Stimulated activated CD4-positive, alpha-beta T cell treated with anti-CD3 and anti-CD28 coated beads, Interleukin-15, amount 100 ng/mL, for 24 hours (primary cell): ENCODE measurements at places on chromosomes 4 and X.

- DNase-seq = no peak
Measured at GRCh38 chrX:56233100-56233499, 944 bp downstream of the KLF8 start.

DNA sequence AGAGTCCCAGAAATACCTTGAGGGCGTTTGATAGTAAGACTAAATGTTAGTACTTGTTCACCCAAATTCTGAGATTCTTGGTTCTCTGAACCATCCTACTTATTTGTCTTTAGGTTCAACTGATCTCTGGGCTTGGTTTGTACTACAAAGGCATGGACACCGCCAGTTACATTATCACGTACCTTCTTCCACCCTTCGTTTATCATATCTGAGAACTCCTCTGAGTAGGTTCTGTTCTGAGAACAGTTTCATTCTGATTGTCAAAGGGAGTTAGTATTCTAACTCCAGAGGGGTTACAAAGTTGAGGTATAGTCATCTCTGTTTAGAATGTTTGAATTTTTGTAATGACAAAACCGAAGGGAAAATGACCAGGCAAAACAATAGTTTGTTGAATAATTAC lies 19.3 kb downstream of the ZFX start:
- DNase-seq = no peak

- no peak for DNase-seq
Measured at GRCh38 chr4:112852601-112853000, 196.9 kb upstream of the ANK2 start.

DNA sequence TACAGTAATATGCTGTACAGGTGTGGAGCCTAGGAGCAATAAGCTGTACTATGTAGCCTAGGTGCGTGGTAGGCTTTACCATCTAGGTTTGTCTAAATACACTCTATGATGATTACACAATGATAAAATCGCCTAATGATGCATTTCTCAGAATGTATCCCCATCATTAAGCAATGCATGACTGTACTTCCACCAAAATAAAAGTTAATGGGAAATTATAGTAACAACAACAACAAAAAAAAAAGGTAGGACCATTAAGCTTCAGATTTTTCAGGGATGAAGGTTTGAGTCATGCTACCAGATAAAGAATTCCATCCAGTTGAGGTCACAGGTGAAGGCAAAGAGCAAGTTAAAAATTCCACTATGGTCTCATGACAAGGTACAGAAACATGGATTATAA lies 68.2 kb downstream of the MAGEA10 start:
- DNase-seq = no peak

DNA sequence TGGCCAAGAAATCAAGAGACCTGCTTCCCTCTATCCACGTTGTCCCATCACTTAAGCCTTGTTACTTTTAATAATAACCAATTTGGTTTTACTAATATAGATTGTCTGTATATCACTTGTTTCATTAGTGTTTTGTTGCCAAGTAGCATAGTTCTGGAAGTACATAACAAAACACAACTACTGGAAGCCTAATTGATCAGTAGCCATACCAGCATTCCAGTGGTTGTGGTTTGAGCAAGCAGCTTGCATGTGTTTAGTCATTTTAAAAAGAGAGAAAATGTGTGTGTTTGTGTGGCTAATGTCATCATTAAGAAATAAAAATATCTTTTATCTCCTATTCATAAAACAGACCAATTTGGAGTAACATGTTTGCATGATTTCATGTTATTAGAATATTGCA lies 70.8 kb downstream of the PTPN13 start:
- no peak for DNase-seq

DNA sequence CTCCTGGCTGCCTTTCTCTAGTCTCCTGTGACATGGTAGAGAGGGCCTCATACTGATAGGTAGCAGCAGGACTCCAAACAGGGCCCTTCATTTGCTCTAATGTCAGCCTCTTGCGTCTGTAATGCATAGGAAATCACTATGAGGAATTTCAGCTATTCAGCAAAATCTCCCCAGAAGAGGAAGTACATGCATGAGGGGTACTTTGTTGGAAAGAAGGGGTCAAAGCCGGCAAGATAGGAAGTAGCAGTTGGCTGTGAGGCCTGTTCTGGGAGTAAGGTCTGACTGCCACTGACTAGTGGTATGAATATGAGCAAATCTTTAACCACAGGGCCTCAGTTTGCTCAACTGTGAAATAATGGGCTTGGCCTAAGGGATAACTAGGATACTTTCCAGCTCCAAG lies 283.2 kb downstream of the ARHGAP10 start:
- no peak for DNase-seq

- no peak for DNase-seq
Measured at GRCh38 chrX:38636949-38637819, 75.8 kb downstream of the TSPAN7 start.

- DNase-seq = no peak
Measured at GRCh38 chr4:110400086-110400485, 75.9 kb upstream of the ENPEP start.

DNA sequence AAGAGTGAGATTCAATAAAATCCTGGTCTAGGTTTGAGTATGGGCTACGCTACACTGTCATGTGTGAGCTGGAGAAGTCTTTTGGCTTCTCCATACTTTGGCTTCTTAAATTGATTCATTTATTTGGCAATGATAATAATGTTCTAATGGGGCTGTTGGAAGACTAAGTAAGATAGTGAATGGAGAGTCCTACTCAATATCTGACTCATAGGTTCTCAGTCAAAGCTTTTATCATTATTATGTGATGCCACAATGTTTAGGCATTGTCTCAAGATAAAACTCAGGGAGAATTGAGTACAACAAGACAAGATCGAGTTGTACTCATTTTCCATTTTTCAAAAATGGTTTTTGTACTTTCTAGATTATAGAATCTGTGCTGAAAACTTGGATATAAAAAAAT lies 92.5 kb upstream of the VEGFC start:
- no peak for DNase-seq

- DNase-seq = no peak
Measured at GRCh38 chr4:104942990-104943743, 203.5 kb upstream of the TET2 start.

- DNase-seq = no peak
Measured at GRCh38 chrX:31323658-31324057, 251.8 kb upstream of the FTHL17 start.

- DNase-seq = no peak
Measured at GRCh38 chr4:8032381-8032780, 92.7 kb upstream of the AFAP1 start.

GRCh38 chr4:153579872-153580271 lies 104.2 kb upstream of the TLR2 start:
- no peak for DNase-seq

GRCh38 chr4:100348473-100348872 lies 158.2 kb upstream of the DDIT4L start:
- no peak for DNase-seq

DNA sequence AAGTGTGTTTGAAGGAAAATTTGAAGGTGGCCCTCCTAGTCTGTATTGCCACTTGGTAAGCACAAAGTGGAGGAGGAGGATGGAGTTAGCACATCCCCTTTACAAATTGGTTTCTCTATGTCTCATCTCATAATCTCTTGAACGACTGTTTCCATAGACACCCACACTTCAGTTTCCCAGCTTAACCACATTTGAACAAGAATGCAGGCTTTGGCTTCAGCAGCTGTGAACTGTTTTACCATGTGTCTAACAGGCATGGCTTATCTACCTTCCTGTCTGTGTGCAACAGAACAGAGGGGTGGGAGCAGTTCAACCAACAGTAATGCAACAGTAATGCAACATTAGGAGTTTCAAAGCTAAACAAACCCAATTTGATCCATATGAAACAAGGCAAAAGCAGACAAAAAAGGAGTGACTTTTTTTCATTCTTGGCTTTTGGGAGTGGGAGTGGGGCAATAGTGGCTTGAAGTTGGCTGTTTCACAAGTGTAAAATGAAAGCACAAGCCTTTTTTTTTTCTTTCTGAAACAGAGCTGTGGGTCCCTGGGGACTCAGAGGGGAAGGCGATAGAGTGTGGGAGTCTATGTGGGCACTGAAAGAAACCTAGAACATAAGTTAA lies 108.0 kb downstream of the ITM2A start:
- peak; percentile 52 for DNase-seq

- peak; percentile 9 for DNase-seq
Measured at GRCh38 chr4:82217986-82218715, 155.6 kb downstream of the HNRNPD start.

GRCh38 chrX:19840899-19841648 lies 46.3 kb downstream of the SH3KBP1 start:
- DNase-seq = peak; percentile 52

- no peak for DNase-seq
Measured at GRCh38 chrX:78650906-78651437, 8.2 kb downstream of the RTL3 start.

DNA sequence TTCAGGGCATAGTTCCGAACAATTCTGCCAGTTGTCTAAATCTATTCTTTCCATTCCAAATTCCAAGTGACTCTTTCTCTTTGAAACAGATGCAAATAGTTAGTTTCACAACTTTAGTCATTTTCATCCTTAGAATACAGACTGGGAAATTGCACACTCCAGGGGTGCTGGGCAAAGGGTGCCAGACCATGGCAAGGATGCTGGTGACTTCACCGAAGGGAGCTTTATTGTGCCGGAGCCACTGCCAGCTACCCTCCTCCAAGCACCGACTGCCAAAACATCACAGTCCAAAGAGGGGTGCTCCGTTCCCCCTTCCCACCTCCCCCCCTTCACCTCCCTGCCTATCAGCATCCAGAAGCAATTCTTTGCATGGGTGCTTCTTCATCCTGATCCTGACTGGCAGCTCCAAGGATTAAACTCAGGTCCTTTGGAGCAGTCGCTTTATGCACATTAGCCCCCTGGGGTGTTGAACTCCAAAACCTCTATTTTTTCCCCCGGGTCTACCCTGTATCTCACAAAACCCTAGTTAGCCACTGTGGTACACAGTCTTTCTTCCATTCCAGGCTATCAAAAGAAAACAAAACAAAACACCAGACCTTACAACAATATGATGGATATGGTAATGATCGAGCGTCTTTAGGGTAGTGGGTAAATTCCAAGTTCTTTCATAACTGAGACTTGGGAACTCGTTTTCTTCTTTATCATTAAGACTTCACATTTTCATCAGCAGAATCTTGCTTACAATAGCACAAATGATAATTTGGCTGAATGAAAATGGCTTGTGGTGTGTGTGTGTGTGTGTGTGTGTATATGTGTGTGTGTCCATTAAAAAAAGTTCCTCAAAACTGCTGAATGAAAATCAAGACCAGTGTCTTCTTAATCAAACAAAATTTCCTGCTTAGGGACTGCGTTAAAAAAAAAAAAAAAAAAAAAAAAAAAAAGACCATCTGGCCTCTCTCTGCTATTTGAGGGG lies 28.7 kb downstream of the MID1 start:
- DNase-seq = no peak

GRCh38 chr4:158229768-158230167 lies 19.5 kb downstream of the TMEM144 start:
- DNase-seq = no peak

- no peak for DNase-seq
Measured at GRCh38 chr4:128916832-128917231, 107.3 kb downstream of the JADE1 start.

DNA sequence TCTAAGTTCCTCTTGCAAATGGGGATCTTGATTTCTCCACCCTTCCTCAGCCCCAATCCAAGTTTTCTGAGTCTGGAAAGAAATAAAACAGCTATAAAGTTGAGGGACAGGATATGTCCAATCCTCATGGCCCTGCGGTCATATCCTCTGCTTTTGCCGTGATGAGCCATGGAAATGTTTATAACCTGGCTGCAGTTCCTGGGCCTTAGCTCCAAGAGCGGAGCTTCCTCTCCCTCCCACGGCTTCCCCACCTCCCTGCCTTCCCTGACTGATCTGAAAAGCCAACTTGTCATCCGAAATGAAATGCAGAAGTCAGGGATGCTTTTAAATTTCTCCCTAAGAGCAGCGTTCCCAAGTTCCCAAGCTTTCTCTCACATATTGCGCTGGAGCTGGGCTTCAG lies 221.5 kb upstream of the SFRP2 start:
- DNase-seq = no peak

GRCh38 chr4:8859550-8860095 lies 12.0 kb downstream of the HMX1 start:
- DNase-seq = no peak

GRCh38 chrX:19887911-19888879 lies 795 bp upstream of the SH3KBP1 start:
- peak; percentile 51 for DNase-seq
